ENCODE measurements at places on chromosomes 4 and X.

DNA sequence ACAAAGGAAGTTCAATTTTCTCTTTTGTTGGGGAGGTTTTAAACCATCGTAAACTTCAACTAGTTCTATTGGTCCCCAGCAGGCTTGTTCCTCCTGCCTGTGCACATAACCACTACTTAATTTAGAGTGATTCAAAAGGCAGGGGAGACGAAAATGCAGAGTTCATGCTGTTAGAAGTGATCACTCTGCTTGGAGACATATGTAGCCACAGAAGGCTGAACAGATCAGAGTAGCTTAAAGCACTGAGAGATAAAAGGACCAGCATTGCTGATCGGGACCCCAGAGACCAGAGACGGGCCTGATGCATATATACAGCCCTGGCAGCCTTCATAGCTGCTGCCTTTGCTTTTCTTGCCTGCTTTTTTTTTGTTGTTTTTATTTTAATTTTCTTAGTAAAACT, 662.0 kb upstream of the CPEB2 start:
- DNase-seq = no peak

DNA sequence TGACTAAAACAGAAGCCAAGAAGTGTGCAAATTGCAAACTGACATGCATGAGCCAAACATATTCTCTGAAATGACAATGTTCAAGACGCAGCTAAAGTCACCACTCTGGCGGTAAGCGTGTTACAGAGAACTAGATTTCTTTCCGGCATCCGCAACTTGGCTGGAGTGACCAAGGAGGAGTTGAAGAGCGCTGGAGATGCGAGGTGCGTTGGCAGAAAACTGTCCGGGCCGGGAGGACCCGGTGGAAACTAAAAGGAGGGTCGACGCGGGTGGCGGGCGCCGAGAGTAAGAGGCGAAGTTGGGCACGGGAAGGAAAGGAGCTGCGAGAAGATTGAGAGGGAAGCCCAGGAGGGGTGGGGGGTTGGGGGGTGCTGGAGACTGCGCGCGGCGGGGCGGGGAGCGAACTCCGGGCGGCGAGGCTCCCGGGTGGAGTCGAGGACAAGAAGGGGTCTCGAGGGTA, 807 bp downstream of the SEL1L3 start:
- peak; percentile 29 for DNase-seq

DNA sequence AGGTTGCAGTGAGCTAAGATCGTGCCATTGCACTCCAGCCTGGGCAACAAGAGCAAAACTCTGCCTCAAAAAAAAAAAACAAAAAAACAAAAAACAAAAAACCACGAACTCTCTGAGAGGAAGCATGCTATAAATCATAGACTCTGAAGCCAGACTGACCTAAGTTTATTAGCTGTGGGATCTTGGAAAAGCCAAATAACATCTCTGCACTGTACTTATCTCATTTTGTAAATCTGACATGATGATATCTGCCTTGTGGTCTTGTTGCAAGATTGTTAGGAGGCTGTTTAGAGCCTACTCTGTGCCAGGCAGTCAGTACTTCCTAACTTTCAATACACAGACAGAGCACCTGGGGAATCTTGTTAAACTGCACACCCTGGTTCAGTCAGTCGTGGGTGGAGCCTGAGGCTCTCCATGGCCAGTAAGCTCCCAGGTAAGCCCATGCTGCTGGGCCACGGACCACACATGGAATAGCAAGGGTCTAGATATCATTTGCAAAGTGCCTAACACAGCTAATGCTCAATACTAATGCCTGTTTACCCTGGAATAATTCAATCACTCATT, 107.6 kb upstream of the SMIM10 start:
- DNase-seq = no peak

- no peak for DNase-seq
Observed at GRCh38 chr4:108833046-108833445, 70.2 kb upstream of the ETNPPL start.

- DNase-seq = no peak
Observed at GRCh38 chr4:123995936-123996335, 599.3 kb downstream of the SPRY1 start.

Data from T-cell (primary cell).